ENCODE measurements at places on chromosomes 3 and 15.

- peak; percentile 20 for DNase-seq
Observed at GRCh38 chr15:90388462-90389380, 679 bp downstream of the IQGAP1 start.

GRCh38 chr15:32098033-32098432 lies 67.7 kb downstream of the CHRNA7 start:
- DNase-seq, result no peak

DNA sequence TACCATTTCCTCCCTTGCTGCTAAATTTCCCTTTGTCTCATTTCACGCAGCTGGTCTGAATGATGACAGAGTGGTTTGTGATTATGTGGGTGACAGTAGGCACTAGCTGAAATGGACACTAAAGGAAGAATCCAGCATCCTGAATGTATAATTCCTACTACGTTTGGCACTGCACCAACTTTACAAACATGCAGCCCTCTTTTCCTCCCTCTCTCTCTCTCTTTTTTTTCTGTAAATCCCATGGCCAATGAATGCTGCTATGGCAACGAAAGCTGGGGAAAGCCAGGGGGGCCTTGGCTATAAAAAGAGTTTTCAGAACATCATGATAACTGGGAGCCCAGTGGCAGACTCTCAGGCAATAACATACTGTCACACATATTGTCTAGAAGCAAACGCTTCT lies 367.2 kb upstream of the AGTR1 start:
- DNase-seq, result no peak

GRCh38 chr15:60905587-60905986 lies 323.5 kb downstream of the RORA start:
- DNase-seq, result no peak

- no peak for DNase-seq
Observed at GRCh38 chr3:138331143-138331894, 1.7 kb upstream of the NME9 start.

DNA sequence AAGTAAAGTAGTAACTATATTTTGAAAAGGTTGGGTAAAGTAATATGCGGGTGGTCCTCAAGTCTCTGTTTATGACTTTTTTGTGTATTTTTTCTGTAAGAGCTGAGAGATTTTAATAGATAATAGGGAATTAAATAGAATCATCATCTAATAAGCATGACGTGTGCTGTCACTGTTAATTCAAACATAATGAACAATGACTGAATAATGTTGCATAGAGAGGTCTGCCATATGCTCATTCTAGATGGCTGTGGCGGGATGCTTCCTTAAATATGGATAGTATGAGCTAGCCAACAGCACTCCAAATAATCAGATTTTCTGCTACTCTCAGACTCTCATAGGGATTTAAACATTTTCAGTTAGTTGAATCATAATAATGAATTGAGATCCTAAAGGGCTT lies 302.8 kb upstream of the RBMS3 start:
- DNase-seq, result no peak

- DNase-seq, result no peak
Observed at GRCh38 chr3:17954801-17955200, 212.4 kb upstream of the TBC1D5 start.

DNA sequence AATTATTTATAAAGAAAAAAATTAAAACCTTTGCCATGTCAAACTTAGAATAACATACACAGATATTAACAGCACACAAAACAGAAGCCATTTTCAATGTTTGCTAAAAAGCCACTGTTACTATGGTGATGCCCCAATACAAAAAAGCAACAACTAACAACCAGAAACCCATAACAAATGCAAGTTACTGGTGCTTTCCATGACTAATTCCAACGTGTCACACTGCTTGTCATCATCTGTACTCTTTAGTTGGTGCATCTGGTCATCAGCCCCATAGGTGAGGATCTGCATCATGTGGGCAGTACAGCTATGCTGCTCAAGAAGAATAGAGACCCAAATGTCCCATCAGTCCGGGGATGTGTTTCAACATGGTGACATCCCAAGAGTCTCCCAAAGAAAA lies 52.8 kb downstream of the ATP8B4 start:
- no peak for DNase-seq

DNA sequence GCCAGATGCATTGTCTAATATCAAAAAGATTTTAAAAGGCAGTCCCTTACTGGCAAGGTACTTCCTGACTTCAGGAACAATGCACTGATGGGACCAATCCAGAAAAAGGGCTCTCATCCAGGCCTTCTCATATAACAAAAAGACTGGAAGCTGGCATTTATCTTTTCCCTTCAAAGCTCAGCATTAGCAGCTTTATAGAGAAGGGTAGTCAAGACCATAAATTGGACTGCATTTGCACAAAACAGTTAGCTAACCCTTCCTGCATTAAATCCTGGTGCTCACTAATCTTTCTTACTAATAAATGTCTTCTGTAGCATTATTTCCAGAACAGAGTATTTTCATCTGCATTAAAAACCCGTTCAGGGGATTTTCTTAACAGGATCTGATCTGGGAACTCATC lies 46.0 kb upstream of the NEK10 start:
- DNase-seq, result no peak

- no peak for DNase-seq
Observed at GRCh38 chr3:29267226-29267625, 13.6 kb upstream of the RBMS3 start.

DNA sequence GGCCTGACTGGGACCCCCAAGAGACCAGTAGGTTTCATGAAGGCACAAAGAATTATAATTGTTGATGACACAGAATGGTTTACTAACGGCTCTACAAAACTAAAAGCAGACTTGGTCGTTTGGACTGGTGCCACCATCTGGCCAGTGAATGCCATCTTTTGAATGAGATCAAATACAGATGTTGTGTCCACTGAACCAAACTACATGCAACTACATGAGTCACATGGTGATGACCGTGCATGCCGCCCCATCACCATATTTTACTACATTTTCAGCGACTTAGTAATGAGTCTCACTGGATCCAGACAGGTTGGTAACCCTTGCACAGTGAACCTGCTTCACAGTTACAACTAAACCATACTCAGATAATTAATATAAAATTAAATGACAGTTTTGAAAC lies 803.3 kb downstream of the DIPK2A start:
- DNase-seq, result no peak

- DNase-seq, result no peak
Observed at GRCh38 chr15:82044373-82045178, 1.2 kb downstream of the MEX3B start.

DNA sequence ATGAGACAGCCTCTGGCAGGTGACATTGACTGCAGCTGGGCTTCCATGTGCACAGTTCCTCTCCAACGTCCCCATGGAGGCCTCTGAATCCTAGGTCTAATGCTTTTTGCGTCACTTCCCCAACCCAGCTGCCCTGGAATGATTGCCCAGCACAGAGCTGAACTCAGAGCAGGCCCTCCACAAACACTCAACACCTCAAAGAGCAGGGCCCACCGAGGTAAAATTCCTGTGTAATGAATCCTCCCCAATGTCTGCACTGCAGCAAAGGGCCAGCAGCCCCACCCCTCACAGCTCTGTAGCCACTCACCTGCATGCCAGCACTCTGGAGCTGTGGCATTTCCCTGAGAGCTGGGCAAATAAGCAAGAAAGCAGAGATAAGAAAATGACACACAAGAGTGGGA lies 42.6 kb upstream of the DUSP7 start:
- DNase-seq, result no peak

GRCh38 chr3:59381282-59381681 lies 331.5 kb upstream of the CFAP20DC start:
- no peak for DNase-seq

DNA sequence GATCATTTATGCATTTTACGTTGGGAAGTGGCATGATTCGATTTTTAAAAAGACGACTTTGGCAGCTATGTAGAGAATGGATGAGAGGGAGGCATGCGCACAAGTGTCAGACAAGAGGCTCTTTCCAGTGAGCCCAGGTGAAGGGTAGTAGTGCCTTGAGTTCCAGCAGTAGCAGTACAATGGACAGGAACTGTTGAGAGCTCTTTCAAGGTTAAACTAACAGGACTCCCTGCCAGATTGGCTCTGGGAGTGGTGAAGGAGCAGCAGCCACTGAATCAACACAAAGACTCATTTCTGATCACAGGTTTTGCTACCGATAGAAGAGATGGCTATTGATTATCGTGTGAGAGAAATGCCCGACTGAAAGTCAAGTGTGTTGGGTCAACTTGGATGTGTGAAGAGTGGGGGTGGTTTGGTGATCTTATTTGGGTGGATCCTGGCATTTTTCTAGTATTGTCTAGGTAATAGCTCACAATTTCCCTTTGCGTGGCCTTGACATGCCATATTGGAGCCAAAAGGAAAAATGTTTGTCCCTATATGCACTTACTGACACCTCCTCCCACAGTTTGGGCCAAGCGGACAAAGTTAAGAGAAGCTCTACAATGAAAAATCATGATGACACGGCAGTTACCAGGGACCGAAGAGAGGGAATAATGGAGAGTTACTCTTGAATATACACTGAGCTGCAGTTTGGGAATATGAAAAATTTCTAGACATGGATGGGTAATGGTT lies 81.6 kb upstream of the MDFIC2 start:
- no peak for DNase-seq

Data from stimulated activated CD4-positive, alpha-beta T cell treated with anti-CD3 and anti-CD28 coated beads, Interleukin-1b, Interleukin-23, amount 100 ng/mL, for 24 hours (primary cell).